ENCODE measurements at places on chromosomes 7 and 10. TPM values are rescaled to one million over a fixed set of nuclear protein-coding genes. Genes with fewer than 3 reads are reported as not detected.

GRCh38 chr7:10855583-10855982 lies 118.1 kb upstream of the PHF14 start:
- no peak for DNase-seq

- no peak for DNase-seq
Measured at GRCh38 chr10:11414314-11415038, 197.0 kb downstream of the USP6NL start.

Gene DDC
- total RNA-seq = not detected

- no peak for DNase-seq
Measured at GRCh38 chr7:11434366-11434765, 397.6 kb downstream of the THSD7A start.

Gene GPR85
- not detected for total RNA-seq

Measured in activated CD8-positive, alpha-beta T cell treated with anti-CD3 and anti-CD28 coated beads, Interleukin-2, amount 10 ng/mL, durations not matched to agents 7 days and 5 days (primary cell).